ENCODE measurements at places on chromosomes 2 and 18.
A peak's percentile ranks its signal among the peaks of the same experiment; 100 is the strongest.

GRCh38 chr18:55296115-55296514 lies 291.9 kb downstream of the TCF4 start:
- no peak for DNase-seq

DNA sequence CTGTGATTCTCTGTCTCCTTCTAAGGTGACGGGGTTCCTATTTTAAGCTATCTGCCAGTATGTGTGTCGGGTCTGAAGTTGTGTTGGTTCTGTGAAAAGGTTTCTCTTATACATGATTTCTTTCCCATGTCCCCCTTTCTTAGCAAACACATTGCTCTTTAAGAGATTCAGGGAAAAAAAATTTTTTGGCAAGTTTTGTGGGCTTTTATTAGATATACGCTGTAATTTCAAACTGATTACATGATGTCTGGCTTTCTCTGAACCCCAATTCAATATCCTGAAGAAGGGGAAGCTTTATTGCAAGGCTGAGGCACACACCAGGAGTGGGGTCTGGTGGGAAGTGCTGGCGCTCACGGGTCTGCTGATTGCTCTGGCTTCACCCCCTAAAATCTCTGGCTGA lies 210.6 kb downstream of the AGPS start:
- DNase-seq, result no peak

DNA sequence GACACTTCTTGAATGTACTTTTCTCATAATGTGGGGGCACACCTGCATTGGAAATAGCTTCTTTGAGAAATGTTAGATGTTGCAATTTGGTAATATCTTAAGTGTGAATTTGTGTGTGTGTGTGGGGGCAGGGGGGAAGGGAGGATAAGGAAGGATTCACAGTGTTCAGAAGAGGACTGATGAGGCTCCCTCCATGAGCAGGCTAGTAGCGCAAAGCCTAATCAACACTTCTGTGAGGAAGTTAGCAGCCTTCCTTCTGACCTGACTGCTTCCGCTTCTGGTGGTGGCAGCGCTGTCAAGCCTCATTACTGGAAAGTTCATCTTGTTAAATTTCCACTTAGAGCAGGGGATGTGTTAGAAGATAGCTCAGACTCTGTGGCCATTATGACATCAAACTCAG lies 295.4 kb upstream of the SPRED2 start:
- DNase-seq, result no peak

DNA sequence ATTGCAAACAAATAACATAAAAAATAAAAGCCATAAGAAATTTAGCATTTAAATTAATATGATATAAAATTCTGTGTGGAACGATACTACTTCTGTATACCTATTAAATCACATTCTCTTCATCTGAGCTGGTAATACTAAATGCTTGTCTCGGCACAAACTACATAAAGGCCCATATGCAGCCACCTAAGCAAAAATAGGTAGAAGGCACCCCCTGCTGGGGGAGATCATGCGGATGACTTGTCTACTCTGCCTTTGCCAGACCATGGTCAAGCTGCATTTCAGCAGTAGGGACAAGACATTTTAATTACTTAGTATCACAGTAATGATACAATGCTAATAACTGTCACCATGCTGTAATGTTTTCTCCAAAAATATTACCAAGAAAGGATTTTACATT lies 108.0 kb downstream of the CDH19 start:
- peak; percentile 65 for DNase-seq

- DNase-seq, result peak; percentile 57
Observed at GRCh38 chr2:162063281-162063680, 10.7 kb downstream of the DPP4 start.

DNA sequence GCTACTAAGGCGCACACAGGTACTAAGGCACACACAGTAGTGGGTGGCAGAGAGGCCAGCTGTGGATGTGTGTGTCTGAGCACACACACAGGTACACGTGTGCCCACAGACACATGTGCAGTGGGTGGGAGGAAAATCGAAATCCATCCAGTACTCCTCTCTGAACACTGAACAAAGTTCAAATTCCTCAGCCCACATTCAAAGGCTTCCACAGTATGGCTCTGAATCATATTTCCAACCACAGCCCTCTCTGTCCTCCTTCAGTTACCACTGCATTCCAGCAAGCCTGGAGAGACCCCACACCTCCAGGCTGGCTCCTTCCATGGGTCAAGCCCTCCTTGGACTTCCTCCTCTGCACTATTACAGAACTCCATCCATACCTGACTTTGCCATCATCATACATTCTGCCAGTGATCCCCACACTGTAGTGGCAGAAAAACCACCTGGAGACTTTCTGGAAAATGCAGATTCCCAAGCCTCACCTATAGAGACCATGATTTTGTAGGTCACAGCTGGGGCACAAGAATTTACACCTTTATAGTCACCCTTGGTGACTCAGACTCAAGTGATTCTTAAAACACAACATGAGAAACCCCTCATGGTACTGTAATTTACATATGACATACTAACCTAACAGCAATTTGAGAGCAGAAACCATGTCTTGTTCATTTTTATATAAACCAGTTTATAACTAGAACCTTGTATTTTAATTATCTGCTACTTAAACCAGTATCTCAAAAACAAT lies 31.4 kb downstream of the EPG5 start:
- DNase-seq, result no peak

DNA sequence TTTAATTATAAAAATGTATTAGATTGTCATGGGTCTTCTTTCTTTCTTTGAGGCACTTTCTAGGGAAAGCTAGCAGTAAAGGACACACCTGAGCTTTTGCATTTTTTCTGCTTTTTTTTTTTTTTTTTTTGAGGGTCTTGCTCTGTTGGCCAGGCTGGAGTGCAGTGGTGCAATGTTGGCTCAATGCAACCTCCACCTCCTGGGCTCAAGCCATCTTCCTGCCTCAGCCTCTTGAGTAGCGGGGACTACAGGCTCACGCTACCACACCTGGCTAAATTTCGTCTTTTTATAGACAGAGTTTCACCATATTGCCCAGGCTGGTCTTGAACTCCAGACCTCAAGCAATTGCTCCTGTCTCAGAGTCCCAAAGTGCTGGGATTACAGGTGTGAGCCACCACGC lies 40.5 kb downstream of the ROCK1 start:
- DNase-seq, result no peak

- peak; percentile 79 for DNase-seq
Observed at GRCh38 chr2:8849327-8849726, 11.9 kb upstream of the KIDINS220 start.

- DNase-seq, result peak; percentile 24
Observed at GRCh38 chr2:29166242-29167039, 51.2 kb downstream of the CLIP4 start.

DNA sequence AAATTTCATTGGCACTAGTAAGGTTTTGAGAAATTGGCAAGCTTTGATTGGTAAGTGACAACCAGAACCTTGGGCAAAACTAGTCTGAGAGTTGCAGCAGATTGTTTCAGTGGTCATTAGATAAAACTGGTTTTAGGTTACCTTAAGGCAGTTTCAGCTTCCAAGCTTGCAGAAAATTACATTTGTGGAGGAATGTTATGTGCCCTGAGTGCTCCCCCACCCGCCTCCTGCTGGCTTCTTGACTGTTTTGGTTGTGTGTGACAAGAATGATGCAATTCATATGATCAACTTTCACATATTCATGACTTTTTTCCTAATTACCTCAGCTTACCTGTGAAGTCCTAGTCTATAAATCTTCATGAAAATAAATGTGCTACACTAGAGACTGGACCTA lies 599.5 kb upstream of the ZNF804A start:
- DNase-seq, result no peak

- DNase-seq, result peak; percentile 81
Observed at GRCh38 chr18:44838971-44839666, 158.4 kb downstream of the SETBP1 start.

- DNase-seq, result no peak
Observed at GRCh38 chr2:145085612-145086011, 565.7 kb upstream of the ZEB2 start.

DNA sequence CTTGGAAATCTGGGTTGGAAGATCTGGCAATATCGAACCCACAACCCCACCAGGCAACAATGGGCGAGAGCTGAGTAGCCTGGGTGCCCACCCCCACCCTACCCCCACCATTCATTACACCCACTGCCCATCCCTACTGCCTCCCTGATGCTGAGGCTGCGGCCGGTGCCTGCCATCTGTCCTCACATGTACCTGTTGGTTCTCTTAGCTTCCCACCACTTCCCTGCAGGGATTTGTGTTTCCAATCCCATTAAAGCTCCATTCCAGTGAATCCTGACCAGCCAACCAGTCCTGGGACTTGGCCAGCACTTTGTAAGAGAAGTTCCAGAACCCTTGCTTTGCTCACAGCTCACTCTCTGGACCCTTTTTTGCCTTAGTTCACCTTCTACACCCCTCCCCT lies 163.0 kb upstream of the SH3BP4 start:
- no peak for DNase-seq

GRCh38 chr18:51630706-51631105 lies 433.2 kb upstream of the MEX3C start:
- no peak for DNase-seq

GRCh38 chr18:59559528-59559927 lies 137.7 kb downstream of the CCBE1 start:
- no peak for DNase-seq

DNA sequence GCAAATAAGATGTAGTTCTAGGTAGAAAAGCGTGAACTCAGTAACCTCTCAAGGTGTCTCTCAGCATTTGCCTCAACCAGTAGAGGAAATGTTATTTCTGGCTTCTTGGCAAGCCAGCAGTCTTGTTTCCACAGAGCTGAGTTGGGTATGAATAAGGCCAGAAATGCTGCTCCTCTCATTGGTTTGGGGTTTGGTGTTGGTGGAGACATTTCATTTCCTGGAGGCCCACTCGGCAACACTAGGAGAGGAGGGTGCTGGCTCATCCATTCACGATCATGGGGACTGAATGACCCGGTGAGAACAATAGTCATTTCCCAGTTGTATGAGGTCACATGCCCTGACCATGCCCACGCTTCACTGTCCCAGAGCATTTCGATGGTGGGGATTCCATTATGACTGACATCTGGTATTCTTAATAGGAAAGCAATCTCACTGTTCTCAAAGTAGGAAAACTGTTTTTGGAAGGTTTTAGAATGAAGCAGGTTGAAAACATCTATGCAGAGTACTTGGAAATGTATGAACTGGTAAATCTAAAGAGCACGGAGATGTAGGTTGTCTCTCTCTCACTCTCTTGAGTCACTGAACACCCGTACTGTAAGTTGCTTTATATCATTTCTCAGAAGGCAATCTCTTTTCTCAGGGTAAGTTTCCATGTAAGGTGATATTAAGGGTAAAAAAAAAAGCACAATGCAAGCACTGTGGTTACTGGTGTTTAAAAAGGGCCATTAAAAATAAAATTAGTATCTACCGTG lies 37.1 kb upstream of the CTLA4 start:
- DNase-seq, result no peak

DNA sequence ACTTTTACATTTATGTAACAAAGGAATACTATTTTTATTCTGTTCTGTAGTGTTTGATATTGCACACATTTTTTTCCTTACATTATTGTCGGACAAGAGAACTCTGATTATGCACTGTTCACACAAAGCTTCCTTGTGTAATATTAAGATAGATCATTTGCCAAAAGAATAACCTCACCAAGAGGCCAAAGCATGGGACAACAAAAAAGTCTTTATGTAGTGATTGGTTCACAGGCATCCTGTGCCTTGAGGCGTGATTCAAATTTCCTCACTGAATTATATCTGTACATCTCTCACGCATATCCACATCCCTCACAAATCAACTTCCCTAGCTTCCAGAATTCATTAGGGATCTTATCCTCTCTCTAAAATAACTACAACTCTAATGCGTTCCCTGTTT lies 642.7 kb downstream of the NR4A2 start:
- no peak for DNase-seq

GRCh38 chr18:72419914-72420313 lies 124.2 kb downstream of the CBLN2 start:
- no peak for DNase-seq

DNA sequence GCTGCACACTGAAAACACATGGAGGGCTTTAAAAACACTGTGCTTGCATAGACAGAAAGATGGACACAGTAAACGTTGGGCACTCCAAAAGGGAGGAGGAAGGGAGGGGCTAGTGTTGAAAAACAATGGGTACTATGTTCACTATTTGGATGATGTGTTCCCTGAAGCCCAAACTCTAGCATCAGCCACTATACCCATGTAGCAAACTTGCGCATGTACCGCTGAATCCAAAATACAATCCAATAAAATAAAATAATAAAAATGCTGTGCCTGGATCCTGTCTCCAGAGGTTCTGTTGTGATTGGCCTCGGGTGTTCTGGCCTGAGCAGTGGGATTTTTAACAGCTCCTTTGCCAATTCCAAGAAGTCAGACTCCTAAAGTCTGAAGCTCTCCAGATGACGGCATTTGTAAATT lies 166.0 kb downstream of the TMEM182 start:
- no peak for DNase-seq

- no peak for DNase-seq
Observed at GRCh38 chr2:13616059-13616458, 899.3 kb downstream of the TRIB2 start.

GRCh38 chr18:60182223-60182622 lies 190.4 kb downstream of the MC4R start:
- no peak for DNase-seq

DNA sequence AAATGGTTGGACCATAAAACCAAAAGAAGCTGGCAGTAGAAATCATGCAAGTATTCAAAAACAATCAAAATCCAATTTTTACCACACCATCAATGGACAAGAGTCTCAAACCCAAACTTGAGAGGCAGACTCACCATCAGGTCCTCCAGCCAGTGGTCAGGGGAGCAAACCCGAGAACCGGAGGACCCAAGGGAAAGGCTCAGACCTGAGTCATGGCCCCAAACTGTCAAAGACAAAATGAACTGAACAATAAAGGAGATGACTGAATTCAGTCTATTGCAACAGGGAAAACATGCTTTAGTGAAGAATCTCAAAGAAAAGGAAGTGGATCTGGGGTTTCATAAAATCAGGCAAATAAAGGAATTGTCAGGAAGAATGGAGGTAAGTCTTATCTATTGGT lies 150.7 kb upstream of the MGAT5 start:
- DNase-seq, result no peak

Data from bronchial epithelial cell (primary cell).